ENCODE measurements at places on chromosomes 1 and 21. TPM values are rescaled to one million over a fixed set of nuclear protein-coding genes. Genes with fewer than 3 reads are reported as not detected.

The KCNE2 gene
- not detected for total RNA-seq

The THBS3 gene
- total RNA-seq, result 41.9 TPM

The PDPN gene
- not detected for total RNA-seq

- no peak for DNase-seq
These were observed 13.6 kb downstream of the DNAJC11 start for GRCh38 chr1:6688001-6688400.

DNA sequence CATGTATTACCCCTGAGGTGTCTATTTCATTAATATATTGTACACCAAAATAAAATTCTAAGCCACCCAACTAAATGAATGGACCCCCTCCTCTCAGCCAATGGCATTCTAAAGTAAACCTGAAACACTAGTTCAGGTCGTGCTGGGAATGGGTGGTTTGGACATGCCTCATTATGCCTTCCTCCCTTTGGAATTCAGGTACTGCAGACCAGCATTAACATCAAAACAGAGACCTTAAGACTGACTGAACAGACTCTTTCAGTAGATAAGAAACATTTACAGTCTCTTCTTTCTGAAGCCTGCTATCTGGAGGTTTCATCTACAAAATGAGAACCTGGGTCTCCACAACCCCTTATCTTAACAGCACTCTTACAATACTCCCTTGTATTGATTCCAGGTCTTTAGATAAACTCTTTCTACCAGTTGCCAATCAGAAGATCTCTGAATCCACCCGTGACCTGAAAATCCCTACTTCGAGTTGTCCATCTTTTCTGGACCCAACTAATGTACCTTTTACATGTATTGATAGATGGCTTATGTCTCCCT is 93.6 kb downstream of the PKN2 start:
- no peak for DNase-seq

GRCh38 chr21:39052718-39053117 is 130.5 kb downstream of the PSMG1 start:
- no peak for DNase-seq

GRCh38 chr1:35030756-35031446 is 844 bp downstream of the ZMYM6 start:
- DNase-seq, result peak; percentile 11

GRCh38 chr21:46394595-46395104 is 64.0 kb upstream of the DIP2A start:
- no peak for DNase-seq

- DNase-seq, result no peak
These were observed 1.7 kb downstream of the TNFSF4 start for GRCh38 chr1:173205146-173206051.

GRCh38 chr1:206887701-206888100 is 9.5 kb upstream of the IL24 start:
- DNase-seq, result no peak

GRCh38 chr1:77398152-77398551 is 116.3 kb downstream of the AK5 start:
- DNase-seq, result no peak
